ENCODE measurements at places on chromosomes 1 and 21. TPM values are rescaled to one million over a fixed set of nuclear protein-coding genes. Genes with fewer than 3 reads are reported as not detected.
A peak's percentile ranks its signal among the peaks of the same experiment; 100 is the strongest.

DNA sequence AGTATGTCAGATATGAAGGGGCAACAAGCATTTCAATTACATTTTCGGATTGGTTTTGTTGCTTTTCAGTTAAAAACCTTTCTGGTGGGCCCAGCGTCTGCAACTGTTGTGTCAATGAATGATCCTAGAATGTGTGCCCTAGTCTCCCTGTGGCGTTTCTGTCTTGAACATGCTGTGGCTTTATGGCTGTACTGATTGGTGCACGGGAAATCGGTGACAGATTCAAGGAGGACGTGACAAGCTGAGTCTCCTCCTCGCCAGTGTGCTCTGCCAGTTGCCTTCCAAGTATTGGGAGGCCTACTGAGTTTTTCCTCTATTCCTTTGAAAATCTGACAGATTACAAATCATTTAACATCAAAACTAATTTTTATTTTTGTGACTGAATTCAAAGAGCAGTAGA, 127.6 kb downstream of the ZP4 start:
- DNase-seq, result no peak

DNA sequence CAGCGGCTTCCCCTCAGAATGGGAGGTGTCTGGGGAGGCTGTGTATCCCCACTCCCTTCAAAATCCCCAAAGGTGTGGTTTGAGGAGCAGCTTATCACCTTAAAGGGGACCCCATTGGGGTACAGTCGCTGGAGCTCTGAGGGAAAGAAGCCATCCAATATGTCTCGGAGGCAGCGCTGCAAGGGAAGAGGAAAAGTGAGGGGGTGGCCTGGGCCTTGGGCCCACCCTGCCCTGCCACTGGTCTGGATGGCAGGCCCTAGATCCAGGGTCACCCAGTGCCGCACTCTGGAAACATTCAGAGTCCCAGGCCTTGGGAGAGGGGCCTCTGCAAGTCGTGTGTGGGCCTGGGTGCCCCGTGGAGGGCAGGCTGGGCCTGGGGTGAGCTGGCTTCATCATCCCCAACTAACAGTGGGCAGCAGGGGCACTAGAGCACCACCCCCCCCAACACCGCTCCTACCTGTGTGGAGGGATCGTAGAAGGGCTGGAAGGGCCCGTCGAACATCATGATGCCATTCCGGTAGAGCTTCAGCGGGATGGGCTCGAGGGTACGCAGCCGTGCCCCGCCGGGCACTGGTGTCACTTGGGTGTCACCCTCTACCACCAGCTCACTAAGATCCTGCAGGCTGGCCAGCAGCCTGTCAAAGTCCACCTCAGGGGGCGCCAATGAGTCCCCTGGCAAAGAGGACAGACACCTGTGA, 5.6 kb downstream of the SH3BGRL3 start:
- DNase-seq, result no peak

DNA sequence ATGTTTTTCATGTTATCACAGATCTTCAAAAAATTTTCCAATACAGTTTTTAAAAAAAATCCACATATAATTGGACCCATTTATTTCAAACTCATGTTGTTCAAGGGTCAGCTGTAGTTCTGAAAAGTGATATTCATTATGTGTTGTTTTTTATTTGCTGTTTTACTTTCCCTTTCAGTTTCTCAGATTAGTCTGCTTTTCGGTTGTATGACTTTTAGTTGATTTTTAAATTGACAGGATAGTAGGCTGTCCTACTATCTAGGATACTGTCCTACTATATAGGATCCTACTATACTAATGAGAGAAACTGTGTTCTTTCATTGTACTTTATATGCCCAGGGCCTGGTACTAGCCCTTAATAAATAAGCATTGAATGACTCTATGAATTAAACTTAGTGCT, 33.6 kb upstream of the GPR52 start:
- DNase-seq, result no peak

DNA sequence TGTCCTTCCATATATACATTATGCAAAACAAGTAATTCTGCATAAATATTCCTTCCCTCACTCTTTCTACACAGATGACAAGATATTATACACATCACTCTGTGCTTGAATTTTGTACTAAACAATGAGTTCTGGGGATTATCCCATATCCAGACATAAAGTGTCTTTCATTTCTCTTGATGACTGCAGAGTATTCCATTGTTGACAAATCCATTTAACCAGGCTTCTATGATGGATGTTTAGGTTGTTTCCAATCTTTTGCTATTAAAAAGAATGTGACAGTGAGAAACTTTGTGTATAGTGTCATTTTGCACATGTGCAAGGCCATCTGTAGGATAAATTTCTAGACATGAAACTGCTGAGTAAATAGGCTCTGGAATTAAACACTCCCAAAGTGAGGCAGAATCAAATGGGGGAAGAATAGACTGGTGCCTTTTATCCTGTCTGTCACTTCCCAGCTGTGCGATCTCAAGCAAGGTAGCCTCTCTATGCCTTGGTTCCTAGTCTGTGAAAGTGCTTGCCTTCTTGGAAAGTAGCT, 29.9 kb upstream of the ATP2B4 start:
- DNase-seq, result no peak

GRCh38 chr1:116827607-116828105, 73.4 kb downstream of the CD2 start:
- DNase-seq, result no peak

- DNase-seq, result no peak
Observed at GRCh38 chr1:197198911-197199310, 52.4 kb upstream of the ASPM start.

DNA sequence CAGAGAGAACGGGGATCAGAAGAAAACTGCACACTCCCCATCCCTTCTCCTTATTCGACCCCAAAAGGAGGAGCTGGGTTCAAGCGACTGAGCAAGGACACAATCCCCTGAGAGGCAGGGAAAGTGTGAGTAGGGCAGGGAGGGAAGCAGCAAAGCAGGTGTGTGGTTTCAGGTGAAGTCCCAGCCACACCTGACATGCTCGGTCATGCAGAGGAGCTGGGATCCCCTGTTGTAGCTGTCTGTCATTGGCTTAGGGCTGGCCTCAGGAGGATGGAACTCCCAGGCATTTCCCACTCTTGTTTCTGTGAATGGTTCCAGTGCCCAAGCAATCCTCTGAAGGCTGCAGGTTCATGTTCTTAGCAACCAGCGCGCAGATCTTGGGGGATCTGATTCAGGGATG, 150.7 kb downstream of the DSCAM start:
- DNase-seq, result no peak

- no peak for DNase-seq
Observed at GRCh38 chr1:109356915-109357314, 40.8 kb downstream of the SORT1 start.

- DNase-seq, result peak; percentile 55
Observed at GRCh38 chr21:17679002-17679600, 66.4 kb upstream of the BTG3 start.

DNA sequence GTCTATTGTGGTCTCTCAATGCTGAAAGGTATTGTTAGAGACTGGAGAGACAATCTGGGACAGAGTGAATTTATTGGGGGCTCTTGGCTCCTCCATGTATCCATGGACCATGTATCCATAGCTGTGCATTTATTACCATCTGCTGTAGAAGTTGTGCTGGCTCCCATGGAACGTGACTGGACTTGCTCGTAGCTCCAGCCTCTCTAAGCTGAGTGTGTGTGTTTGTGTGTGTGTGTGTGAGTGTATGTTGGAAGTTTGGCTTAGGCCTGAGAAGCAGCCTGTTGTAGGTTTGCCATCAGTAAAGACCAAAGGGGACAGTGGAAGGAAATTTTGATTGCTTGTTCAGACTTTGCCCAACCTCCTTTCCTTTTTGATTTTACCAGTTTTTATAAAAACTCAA, 105.7 kb upstream of the USP24 start:
- DNase-seq, result no peak

DNA sequence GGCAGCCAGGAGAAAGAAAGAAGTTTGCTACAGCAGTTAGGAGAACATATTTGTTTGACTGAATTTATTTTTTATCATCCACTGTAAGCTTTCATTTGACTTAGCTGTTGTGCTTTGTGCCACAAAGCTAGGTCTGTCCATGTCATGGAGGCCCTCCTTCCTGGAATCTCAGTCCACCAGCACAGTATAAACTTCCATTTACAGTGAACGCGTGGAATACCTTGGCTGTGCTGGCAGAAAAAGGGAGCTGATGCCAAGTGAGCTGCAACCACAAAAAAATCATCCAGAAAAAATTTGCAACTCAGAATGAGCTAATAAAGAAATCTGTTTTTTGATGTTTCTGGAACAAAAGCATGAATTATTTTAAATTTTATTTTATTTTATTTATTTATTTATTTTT, 72.6 kb downstream of the ATP6V1G3 start:
- no peak for DNase-seq

- DNase-seq, result peak; percentile 92
Observed at GRCh38 chr21:39349211-39350093, 564 bp upstream of the HMGN1 start.

GRCh38 chr1:14928412-14928811, 225.1 kb upstream of the TMEM51 start:
- no peak for DNase-seq

- DNase-seq, result no peak
Observed at GRCh38 chr1:16181887-16182719, 26.2 kb upstream of the EPHA2 start.

Gene NBL1
- total RNA-seq, result 33.0 TPM

Gene LRRC3
- total RNA-seq, result 3.7 TPM

Gene ANGPTL3
- total RNA-seq, result not detected

Gene MYBPH
- total RNA-seq, result not detected

Gene SLAMF9
- total RNA-seq, result not detected

Gene CDCA8
- 0.82 TPM for total RNA-seq

Gene JAM2
- total RNA-seq, result 15.5 TPM

Gene LCE2C
- total RNA-seq, result not detected

Gene DYRK3
- 14.7 TPM for total RNA-seq
